Stimulated activated CD4-positive, alpha-beta T cell treated with anti-CD3 and anti-CD28 coated beads, Interleukin-2, amount 100 ng/mL, for 24 hours (primary cell): ENCODE measurements at places on chromosomes 6 and 20.
A peak's percentile ranks its signal among the peaks of the same experiment; 100 is the strongest.

- no peak for DNase-seq
Measured at GRCh38 chr6:75643173-75643572, 41.5 kb downstream of the SENP6 start.

DNA sequence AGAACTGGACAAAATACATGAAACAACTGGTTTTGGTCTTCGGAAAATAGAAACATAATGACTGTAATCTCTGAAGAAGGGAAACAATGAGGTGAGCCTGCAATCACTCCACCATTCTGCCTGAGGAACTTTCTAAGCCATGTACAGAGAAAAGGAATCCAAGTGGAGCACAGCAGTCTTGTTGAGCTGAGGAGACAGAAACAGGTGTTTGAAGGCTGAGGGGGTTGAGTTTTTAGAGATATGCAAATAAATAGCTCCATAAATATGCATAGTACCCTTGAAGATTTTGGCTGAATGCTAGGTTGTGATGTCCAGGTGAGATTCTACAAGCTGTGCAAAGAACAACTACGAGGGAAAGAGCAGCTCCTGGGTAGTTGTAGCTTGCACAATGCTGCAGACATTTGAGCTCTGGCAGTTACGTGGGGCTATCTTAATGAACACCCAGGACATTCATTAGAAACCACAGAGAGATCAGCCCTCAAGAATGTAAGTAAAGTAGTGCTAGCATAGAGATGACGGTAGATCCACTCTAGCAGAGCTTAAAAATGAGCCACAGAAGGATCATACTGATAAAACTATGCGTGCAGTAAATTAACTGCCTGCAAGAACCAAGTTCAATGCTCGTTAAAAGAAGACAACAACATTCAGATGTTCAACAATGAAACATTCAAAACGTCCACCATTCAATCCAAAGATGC, 24.3 kb downstream of the TUBB2B start:
- DNase-seq: no peak

- no peak for DNase-seq
Measured at GRCh38 chr20:48471759-48472408, 355.9 kb downstream of the PREX1 start.

DNA sequence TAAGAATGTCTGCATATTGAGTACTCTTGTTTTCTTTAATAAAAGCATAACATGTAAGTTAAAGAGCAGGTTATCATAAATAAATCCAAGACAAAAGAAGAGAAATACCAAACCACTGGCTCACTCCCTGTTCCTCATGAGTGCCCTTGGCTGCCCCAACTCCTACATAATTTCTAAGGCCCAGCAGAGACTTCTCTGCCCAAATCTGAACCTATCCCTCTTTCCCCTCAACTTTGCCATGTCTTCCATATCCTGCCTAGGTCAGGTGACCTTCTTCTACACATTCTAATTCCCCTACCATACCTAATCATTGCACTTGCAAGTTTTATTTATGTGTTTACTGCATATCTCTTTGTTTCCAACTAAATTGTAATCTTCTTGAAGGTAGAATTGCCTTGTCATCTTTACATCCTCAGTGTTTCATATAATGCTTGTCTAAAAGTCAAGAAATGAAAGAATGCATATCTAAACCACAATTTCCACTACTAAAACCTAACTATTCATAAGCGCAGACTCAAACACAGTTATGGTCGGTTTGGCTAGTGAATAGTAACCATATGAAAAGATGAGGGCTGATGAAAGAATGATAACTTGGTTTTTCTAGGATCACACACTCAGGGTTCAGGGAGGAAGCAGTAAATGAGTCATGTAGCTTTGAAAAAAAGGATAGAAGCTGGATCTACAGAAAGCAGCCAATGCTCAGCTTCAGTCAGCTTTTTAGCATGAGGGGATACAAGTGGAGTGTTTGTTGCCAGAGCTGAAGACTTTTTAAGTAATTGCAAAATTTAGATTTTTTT, 53.3 kb upstream of the EYA4 start:
- DNase-seq: no peak

DNA sequence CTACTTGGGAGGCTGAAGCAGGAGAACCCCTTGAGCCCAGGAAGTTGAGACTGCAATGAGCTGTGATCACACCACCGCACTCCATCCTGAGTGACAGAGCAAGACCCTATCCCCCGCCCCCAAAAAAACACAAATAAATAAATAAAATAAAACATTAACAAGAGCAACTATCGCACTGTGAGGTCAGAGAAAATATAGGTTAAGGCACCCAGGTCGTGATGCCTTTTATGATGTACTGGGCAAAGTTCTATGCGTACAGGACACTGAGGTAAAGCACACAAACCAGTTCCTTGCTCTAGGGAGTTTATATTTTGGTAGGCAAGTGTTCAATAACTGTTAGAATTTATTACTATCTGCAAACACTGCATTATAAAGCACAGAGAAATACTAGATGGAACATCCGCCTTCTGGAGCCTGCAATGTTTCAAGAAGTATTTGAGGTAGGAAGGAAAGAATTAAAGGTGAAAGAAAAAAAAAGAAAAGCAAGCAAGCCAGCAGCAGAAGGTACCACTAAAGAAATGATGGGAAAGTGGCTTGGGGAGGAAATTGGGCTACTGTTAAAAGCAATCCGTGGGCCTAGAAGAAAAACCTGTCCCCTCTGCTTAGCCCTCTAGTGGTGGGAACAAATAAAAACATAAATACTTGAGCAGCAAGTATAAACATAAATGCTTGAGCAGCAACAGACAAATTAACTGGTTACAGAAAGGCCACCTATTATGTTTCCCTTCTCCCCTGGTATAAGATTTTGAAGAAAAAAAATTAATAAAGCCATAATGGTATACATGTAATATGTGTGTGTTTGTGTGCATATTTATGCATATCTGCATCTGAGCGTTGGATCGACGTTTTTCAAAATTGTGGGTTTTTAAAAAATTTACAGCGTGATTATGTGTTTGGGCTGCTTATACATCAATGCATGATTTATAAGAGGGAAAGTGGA, 128.0 kb downstream of the PHACTR1 start:
- no peak for DNase-seq

DNA sequence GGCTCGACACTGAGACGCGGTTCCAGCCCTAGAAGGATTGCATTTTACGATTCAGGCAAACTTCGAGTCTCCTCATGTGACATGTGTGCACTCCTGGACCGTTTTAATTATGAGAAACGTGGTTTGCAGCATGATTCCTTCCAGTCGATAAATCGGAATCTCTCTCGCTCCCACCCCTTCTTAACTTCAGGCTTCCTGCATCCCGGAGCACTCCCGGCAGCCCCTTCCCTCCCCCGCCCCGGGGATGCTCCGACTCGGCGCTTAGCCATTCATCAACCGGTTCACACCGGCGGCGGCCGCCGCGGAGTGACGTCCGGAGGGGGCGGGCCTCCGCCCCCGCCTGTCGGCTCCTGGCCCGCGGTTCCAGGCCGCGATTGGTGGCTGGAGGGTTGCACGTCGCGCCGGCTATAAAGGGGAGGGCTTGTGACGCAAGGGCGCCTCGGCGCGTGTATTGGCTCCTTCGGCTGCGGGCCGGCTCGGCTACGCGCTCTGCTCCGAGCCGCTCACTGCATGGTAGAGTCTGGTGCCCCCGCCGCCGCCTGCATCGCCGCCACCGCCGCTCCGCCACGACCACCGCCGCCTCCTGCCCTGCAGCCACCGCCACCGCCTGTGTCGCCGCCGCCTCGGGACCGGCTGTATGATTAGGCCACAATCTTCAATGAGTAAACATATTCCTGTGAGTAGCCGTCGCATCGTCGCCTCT, at the start of the genes LOC128125822 and PTP4A1:
Gene LOC128125822 (plus strand): TSS at position 437 of the 703 bp plus-strand sequence.
Gene PTP4A1 (plus strand): TSS at position 437 of the 703 bp plus-strand sequence. CDS start 4,401 bp downstream, outside the sequence.
- peak; percentile 96 for DNase-seq

DNA sequence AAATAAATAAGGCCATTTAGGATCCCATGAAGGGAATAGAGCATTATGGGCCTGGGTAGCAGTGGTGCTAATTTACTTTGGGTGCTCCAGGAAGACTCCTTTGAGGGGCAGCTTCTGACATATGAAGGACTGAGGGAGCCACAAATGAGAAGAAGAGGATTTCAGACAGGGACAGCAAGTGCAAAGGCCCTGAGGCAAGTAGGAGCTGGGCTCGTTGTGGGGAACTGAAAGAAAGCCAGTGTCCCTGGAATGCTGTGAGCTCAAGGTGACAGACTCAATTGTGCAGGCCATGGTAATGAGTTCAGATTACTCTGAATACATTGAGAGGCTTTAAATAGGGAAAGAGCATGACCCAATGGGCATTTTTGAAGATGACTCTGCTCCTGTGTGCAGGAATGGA, 307.6 kb downstream of the TSHZ2 start:
- no peak for DNase-seq

- no peak for DNase-seq
Measured at GRCh38 chr6:127381384-127381783, 38.0 kb upstream of the ECHDC1 start.

DNA sequence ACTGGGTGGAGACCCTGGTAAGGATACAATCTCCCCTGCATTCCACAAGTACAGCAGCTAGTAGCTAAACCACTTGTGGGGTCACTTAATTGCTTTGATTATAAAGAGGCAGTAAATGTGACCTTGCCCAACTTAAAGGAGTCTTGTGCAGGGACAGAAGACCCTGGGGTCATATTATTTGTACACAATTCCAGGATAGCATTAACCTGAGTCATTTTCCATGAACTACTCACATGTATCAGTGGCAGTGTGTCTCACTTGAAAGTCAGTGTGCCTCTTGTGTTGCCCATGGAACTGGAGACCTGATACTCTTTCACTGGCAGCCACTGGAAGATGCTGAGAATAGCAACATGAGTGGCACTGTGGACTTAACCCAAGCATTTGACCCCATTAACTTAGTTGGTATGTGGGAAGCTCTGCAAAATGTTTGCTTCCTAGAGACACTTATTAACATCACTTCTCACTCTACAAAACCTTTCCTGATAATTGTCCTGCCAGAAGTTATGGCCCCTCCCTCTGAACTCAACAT, 28.9 kb downstream of the CLIC5 start:
- no peak for DNase-seq

- DNase-seq: no peak
Measured at GRCh38 chr6:149365197-149365596, 34.9 kb upstream of the SUMO4 start.

- no peak for DNase-seq
Measured at GRCh38 chr6:68976260-68976659, 341.2 kb downstream of the ADGRB3 start.

DNA sequence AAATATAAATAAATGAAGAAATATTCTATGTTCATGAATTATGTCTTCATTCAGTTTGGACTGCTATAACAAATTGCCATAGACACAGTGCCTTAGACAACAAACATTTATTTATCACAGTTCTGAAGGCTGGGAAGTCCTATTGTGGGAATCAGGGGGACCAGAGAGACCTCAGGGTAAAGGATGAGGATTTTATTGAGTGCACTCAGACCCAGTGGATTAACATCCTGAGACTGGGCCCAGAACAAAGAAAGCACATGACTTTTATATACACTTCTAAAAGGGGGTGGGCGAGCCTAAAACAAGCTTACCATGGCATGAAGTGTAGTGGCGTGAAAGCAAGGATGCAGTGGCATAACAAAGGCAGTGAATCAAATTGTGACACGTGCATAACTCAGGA, 26.9 kb upstream of the CBLN4 start:
- no peak for DNase-seq

DNA sequence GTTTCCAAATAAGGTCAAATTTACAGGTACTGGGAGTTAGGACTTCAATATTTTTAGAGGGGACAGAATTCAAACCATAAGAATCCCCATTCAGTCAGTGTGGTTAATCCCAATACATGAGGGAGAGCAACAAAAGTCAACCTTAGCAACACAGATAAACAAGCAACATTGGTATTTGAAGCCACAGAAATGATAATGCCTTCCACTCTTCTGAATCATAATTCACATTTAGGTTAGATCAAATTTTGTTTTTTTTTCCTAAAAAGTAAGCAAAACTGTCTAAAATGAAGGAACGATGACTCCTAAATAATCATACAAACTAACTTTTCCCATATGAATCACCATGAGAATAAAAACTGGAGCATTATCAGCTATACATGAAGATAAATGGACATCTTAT, 246.0 kb upstream of the TENT5A start:
- no peak for DNase-seq

DNA sequence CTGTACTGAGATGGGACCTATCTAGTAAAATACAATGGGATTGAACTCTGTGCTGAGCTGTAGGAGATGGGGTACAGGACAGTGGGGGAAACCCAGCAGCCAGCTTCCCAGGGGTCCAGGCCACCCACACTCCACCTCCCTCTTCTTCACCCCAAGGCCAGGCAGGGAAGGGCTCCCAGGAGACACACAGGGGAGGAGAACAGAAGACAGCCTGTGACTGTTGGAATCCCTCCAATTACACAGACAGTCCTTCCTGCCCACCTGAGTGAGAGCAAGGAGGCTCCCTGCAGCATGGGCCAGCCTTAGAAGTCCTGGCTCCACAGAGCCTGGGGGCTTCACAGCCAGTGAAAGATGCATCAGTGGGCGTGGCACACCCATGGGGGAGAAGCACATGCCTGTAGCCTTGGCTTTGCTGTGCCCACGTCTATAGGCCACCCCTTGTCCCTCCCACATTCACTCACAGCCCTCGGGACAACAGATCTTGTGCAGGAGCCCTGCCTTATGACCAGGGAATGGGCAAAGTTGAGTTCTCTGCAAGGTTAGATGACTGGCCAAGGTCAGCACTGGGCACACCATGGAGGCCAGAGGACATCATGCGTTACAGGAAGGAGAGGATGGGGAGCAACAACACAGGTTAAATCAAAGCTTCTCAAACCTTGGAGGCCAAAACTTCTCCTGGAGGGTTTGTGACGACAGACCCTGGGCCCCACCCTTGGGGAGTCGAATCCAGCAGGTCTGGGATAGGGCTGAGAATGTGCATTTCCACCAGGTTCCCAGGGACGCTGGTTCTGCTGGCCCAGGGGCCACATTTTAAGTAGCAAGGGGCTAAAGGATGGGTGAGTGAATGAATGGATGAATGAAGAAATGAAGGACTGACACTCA, 12.3 kb upstream of the CST7 start:
- no peak for DNase-seq

GRCh38 chr6:146883640-146884531, 285.1 kb downstream of the ADGB start:
- DNase-seq: no peak

DNA sequence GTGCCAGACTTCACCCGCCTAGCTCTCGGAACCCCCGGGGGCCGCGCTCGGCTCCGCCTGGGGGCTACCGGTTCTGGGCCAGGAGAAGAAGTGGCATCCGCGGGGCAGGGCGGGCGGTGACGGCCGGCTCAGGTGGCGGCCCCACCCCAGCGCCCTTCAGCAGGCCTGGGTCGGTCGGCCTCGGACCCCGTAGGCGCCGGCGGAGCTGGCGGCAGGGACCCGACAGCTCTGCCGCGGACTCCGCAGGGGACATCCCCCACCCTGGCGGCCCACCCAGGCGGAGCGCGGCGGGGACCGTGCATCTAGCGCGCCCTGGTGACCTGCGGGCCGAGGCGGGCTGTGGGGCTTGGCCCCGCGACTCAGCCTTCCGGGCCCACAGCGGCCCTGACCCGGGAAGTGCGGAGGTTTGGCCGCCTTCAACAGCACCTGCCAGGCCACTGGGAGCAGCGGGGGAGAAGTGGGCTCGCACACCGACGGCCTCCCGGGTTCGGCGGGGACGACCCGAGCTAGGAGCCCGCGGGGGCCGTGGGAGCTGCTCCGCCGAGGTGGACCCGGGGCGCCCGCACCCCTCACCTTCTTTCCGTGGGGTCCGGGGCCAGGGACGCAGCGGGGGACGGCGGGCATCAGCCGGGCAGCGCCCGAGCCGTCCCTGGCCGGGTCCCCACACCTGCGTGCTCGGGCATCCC, 87.1 kb downstream of the TMEM242 start:
- peak; percentile 34 for DNase-seq

GRCh38 chr6:38279423-38279822, 360.3 kb downstream of the BTBD9 start:
- DNase-seq: no peak

- no peak for DNase-seq
Measured at GRCh38 chr6:51529240-51529639, 558.2 kb downstream of the PKHD1 start.
